T-helper 2 cell treated with Interferon-gamma antibody and Interleukin-4, amounts not matched to agents 5 μg/mL and 100 μg/mL, for 36 hours (primary cell): ENCODE measurements at places on chromosomes 7 and 10.

DNA sequence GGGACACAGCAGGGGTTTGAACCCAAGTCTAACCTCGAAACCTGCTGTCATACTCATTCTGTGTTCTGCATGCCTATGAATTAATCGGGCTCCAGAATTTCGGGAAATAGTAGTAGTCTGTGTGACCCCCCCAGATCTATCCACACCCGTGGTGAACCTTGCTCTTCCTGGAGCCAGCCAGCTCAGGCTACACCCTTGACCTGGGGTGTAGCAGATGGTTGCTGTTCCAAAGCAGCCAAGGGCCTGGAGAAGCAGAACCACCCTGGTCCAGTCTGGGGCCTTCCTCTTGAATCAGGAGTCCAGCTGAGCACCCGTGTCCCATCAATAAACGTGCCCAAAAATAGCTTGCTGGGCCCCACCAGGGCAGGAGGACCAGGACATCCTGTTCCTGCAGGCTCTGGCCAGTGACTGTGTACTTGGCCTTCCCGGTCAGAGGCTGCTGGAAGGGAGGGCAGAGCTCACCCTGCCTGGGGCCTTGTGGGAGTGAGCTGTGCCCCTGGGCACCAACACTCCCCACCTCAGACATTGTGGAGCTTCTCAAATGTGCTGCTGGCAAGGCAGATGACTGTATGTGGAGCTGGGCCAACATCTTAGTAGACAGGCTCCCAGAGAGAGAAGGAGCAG, 101.2 kb upstream of the ZNF716 start:
- no peak for DNase-seq

DNA sequence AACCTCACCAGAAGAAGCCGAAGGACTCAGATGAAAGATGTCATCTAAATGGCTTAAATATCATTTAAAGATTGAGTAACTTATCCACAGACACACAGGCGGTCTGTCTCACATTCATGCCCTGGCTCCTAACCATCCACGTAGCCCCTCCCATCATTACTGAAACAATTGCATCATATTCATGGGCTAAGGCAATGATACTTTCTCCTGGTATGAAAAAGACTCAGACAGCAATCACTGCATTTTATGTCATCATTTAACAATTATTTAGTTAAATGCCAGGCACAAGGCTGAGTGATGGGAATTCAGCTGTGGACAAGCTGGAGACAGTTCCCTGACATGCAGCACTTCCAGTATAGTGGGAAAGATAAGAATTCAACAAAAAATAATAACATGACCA, 11.2 kb upstream of the TECTB start:
- no peak for DNase-seq

GRCh38 chr7:19957664-19958063, 184.2 kb upstream of the TMEM196 start:
- DNase-seq = no peak

GRCh38 chr7:17661982-17662585, 278.2 kb downstream of the SNX13 start:
- no peak for DNase-seq

DNA sequence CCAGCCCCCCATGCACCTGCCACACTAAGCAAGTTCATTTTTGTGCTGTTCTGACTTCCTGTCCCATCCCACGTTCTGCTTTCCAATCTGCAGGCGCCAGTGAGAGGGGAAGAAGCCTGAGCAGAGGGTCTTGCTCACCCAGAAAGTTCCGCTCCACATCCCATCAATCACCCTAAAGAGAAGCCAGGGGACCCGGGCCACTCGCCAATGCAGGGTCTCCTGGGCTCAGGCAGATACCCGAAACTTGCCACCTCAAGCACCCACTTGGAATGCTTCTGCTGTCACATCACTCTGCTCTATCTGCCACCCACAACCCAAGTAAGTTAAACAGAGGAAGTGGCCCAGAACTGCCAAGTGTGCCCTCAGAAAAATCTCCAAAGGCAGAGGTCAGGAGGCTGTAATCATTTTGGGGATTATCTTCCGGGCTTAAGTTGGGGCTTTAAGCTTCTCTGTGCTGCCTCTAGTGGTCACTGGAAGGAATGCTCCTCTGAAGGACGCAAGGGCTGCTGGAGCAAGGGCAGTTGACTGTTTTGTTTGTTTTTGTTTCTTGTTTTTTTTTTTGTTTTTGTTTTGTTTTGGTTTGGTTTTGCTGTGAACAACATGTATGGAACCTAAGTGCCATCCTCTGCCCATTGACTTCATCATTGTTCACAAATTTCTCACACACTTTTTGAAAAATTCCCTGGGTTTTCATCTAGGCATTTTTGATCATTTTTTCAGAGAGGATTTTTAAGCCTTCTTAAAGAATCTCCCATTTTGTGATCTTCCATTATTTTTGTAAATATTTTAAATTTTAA, 25.5 kb downstream of the PRR15 start:
- no peak for DNase-seq

GRCh38 chr10:128540781-128541761, 414.8 kb upstream of the MKI67 start:
- DNase-seq = no peak
